Kidney tubule cell (primary cell): ENCODE measurements at places on chromosomes 4 and X.

- DNase-seq, result no peak
These were observed 51.2 kb downstream of the DCX start for GRCh38 chrX:111360839-111361238.

- no peak for DNase-seq
These were observed 51.9 kb upstream of the USP9X start for GRCh38 chrX:41033299-41033698.

DNA sequence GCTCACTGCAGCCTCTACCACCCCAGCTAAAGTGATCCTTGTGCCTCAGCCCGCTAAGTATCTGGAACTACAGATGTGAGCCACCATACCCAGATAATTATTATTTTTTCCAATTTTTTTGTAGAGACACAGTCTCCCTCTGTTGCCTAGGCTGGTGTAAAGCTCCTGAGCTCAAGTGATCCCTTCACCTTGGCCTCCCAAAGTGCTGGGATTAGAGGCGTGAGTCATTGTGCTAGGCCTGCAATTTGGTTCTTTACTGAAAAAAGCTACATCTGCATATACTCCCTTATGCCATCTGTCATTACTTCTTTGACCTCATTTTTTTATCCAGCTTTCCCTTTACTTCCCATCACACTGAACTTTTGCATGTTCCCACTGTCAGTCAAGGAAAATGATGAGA is 2012.4 kb upstream of the IGFBP7 start:
- no peak for DNase-seq

DNA sequence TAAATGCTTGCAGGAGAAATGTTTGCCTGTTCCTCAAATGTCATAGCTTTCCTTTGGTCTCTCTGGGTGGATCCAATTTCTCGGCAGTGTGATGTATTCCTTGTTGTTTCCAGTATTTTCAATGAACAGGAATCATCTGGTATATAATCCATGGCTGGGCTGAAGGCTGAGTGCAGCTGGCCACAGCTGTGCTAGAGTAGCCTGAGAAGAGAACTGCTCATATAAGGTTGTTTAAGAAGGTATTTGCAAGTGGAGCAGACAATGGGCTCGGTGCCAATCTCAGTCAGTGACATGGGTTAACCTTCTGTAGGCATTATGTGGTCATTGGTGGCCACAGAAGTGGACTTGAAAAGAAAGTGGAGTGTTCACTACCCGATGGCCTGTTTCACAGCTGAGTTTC is 390.3 kb downstream of the SPRY1 start:
- no peak for DNase-seq

GRCh38 chrX:43910012-43910411 is 27.8 kb upstream of the MAOB start:
- DNase-seq, result no peak

- no peak for DNase-seq
These were observed 25.2 kb upstream of the ATXN3L start for GRCh38 chrX:13345037-13345436.

DNA sequence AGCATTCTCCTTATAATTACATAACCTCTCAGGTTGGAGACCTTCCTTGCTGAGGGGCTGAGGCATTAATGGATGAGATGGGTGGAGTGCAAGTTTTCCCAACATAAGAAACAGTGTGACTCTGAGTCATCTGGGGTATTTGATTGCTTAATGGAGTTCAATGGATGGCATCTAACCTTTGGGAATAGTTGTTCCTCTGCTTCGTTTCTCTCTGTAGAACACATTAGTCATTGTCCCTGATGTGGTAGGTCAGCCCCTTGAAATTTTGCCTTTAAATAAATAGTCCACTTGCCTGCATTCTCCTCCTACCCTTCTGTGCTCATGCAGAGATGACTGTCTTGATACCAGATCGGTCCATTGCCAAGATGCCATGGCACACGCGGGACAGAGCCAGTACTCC is 38.6 kb downstream of the SLITRK2 start:
- DNase-seq, result peak; percentile 12

DNA sequence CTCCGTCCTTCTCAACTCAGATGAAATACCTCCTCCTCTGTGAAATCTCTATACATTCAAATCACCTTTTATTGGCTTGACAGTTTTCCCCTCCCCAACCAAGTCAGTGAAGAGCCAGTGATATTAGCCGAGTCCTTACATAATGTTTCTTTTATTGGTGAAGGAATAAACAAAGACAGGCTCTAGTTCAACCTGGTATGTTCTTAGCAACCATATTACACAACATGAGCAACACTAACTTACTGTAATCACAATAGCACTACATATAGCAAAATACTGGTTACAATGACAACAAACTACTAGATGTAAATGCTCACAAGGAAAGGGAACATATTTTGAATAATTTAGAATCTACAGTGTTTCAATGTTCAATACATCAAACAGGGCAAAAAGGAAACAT is 19.9 kb downstream of the DHX15 start:
- no peak for DNase-seq
